ENCODE measurements at places on chromosomes 2 and 18.

DNA sequence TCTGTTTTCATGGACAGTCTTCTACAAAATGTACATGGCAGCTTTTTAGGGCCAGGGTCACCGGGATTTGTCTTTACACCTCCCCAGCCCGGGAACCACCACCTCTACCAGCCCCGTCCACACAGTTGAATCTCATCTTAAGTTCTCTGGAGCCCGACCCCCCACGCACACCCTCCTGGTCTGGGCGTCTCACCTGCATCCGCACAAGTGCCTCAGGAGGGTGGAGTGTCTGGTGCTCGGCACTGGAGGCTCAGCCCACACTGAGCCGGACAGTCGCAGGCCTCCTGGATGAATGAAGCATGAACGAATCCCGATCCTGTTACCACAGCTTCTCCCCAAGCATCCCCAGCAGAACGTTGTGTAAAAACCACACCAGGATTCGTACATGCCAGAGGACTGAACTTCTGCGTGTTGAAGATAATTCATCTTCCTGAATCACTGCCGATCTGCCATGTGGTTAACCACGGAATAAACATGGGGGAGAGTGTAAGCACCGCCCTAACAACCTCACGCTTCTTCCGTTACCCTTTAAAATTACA lies 162.0 kb downstream of the RTP5 start:
- peak; percentile 10 for DNase-seq

DNA sequence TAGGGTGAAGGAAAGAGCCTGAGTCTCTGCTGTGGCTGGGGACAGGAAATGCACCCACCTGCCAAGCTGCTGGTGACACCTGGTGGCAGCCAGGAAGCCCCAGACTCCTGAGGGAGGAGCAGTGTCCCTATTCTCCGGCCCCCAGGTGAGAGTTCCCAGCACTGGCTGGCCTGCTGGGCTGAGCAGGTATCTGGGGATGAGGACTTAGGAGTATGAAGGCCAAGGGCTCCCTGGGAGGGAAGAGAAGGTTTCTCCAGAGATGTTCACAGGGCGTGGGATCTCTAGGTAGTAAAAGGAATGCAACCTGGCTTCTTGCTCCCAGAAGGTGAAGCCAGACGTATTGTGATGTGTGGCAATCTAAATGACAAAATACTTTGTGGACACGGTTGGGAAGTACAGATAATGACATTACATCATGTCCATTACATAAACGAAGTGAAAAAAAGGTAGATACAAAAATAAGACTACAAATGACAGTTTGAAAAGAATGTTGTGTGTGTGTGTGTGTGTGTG lies 75.8 kb upstream of the SLC1A4 start:
- DNase-seq = no peak

DNA sequence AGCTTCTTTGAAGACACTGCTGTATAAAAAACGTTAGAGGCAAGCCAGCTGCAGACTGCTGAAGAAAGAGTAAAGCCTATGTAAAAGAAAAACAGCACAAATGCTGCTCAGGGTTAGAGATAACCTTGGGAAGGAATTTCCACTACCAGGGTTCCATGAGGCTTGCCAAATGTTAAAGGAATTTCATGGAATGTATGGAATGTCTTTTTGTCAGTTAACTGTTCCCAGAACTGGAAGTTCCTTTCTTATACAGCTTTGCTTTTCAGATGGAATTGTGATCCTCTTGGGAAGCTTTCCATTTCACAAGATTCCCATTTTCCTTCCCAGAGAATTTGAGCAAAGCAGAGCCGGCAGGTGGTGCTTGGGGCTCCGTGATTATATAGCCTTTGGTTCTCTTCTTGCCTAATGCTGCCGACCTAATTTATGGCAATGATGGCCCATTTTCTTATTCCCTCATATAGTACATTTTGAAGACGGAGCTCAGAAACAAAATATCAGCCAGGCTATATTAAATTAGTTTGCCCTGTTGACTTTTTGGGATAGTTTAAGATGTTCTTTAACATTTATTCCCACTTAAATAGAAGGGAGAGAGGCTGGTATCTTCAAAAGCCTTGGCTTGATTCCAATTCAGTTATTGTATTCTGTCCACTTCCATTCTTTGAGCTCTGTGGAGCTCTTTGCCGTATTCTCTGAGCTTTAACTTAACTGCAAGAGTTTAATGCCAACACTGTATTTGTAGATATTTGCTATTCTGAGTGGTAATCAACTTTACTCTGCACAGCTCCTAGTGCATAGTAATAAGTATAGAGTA lies 162.3 kb downstream of the PHLPP1 start:
- DNase-seq = no peak

DNA sequence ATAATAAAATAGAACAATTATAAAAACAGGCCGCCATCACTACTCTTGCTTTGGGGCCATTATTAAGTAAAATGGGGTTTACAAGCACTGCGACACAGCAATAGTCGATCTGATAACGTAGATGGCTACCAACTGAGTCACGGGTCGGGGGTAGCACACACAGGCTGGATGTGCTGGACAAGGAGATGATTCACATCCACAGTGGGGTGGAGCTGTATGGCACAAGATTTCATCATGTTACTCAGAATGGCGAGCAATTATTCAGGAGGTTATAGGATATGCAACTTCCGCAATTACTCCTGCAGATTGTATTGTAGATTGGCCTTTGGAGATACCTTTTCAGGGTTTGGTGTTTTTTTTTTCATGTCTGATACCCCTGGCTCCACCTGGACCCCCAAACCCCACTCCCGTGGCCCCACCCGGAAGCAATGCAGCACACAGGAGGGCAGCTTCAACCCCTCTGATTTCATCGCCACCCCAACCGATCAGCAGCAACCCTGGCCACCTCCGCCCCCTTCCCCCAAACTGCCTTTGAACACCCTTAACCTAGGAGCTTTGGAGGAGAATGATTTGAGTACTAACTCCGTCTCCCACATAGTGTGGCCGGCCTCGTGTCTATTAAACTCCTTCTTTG lies 21.4 kb upstream of the MLPH start:
- DNase-seq = no peak

DNA sequence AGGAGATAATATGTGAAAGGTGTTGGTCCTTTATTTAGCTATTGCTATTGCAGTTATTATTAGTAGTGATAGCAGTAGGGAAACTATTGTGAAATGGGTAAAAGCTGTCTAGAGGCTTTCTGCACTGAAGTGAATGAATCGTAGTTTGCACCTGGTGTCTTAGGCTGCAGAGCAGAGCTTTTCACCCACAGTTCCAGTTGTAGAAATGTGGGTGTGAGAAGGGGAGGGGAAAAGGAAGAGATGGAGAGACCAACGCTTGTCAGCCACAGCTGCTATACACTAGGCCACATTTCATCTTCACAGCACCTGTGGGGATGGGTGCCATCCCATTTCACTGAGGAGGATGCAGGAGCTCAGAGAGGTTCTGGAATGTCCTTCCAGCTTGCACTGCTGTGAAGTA lies 50.0 kb downstream of the TRPM8 start:
- no peak for DNase-seq

Data from activated T-cell treated with anti-CD3 and anti-CD28 coated beads for 48 hours (primary cell).